ENCODE measurements at places on chromosomes 6 and 20. TPM values are rescaled to one million over a fixed set of nuclear protein-coding genes. Genes with fewer than 3 reads are reported as not detected.

Gene HTR1E
- not detected for total RNA-seq

Gene SLC12A5
- total RNA-seq: under 0.01 TPM

Gene TRIM15
- total RNA-seq: not detected

Gene RIPOR2
- total RNA-seq: 0.34 TPM

Gene OPRL1
- 2.2 TPM for total RNA-seq

Gene MAS1
- total RNA-seq: not detected

Gene RIN2
- total RNA-seq: 49.5 TPM

Gene CRISP2
- total RNA-seq: not detected

Gene CABLES2
- total RNA-seq: 0.47 TPM

Gene RING1
- total RNA-seq: 50.0 TPM

Gene EDN1
- total RNA-seq: 0.16 TPM

Gene KCNQ5
- total RNA-seq: 0.34 TPM

Gene CGA
- total RNA-seq: 0.16 TPM

Gene HUS1B
- 0.43 TPM for total RNA-seq

Gene SLC22A23
- 4.9 TPM for total RNA-seq

Gene C6orf52
- total RNA-seq: not detected

Gene CTCFL
- not detected for total RNA-seq

Gene STX11
- not detected for total RNA-seq

Gene GGT7
- 10.7 TPM for total RNA-seq

Gene PSORS1C2
- total RNA-seq: not detected

Gene HLA-DPA1
- 2.4 TPM for total RNA-seq

Gene MYL9
- total RNA-seq: 7.0 TPM

Gene PI3
- total RNA-seq: not detected

Gene DSP
- 0.16 TPM for total RNA-seq

Gene GCNT2
- total RNA-seq: 0.32 TPM

Gene DNAH8
- under 0.01 TPM for total RNA-seq

Gene PPARD
- total RNA-seq: 5.8 TPM

Gene INSM1
- total RNA-seq: not detected

Gene PRELID3B
- 53.6 TPM for total RNA-seq

Gene DEFB124
- total RNA-seq: not detected

Gene MEI4
- total RNA-seq: not detected

Gene TGM3
- total RNA-seq: 0.09 TPM

Gene NMBR
- total RNA-seq: not detected

Gene RNF217
- 7.3 TPM for total RNA-seq

Gene RPS6KA2
- total RNA-seq: 38.1 TPM

All from bronchial smooth muscle cell (primary cell).